ENCODE measurements at places on chromosomes 11 and 22. TPM values are rescaled to one million over a fixed set of nuclear protein-coding genes. Genes with fewer than 3 reads are reported as not detected.

DNA sequence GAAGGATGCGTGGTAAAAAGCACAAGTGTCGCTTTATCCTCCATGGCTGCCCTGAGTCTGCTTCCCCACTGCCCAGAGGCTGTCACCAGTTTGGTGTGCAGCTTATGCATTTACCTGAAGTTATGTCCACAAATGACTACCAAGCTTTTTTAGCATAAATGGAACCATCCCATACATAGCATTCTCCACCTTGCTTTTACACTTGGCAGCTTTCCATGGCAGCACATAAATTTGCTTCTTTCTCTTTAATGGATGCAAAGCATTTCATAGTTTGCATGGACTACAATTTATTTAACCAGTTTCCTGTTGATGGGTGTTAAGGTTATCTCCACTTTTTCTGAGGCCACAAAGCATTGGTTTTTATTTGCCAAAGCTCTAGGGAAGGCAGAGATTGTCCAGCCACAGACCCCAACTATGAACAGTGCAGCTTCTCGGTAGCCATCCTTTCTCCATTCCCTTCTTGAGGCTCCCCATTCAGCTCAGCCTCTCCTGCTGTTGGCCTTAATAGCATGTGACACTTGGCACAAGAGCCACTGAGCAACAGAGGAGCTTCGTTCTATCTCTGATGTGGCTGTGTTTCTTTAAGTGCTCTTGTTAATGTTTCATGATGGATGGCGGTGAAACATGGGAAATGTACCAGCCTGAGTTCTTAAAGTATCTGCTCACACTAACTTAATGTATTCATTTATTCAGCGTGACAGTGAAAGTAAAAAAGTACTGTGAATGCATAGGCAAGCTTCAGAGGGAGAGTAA, 59.8 kb upstream of the NAV2 start:
- no peak for DNase-seq

DNA sequence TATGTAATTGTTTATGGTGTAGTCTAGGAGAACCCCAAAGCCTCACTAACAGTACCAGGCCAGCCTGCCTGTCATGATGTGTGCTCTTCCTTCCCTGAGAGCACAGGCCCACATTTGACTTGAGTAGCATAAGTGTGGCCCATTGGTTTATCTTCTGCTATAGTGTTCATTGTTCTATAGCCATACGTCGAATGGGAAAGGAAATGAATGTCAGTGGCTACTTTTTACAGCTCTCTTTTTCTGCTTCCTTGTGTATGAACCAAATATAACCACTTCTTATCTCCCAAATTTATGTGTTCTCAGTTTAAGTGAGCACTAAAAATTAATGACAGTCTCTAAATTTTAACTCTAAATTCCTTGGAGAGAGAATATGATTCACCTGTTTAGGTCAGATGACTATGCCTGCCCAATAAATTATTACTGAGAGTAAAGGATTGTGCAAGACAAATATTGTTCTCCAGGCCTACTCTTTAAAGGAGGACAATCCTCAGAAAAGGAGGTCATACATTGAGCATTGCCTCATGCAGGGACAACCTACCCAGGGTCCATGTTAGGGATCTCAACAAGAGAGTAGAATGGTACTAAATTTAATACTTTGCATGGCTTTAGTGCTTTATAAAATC, 222.9 kb upstream of the ARHGAP20 start:
- DNase-seq: no peak

DNA sequence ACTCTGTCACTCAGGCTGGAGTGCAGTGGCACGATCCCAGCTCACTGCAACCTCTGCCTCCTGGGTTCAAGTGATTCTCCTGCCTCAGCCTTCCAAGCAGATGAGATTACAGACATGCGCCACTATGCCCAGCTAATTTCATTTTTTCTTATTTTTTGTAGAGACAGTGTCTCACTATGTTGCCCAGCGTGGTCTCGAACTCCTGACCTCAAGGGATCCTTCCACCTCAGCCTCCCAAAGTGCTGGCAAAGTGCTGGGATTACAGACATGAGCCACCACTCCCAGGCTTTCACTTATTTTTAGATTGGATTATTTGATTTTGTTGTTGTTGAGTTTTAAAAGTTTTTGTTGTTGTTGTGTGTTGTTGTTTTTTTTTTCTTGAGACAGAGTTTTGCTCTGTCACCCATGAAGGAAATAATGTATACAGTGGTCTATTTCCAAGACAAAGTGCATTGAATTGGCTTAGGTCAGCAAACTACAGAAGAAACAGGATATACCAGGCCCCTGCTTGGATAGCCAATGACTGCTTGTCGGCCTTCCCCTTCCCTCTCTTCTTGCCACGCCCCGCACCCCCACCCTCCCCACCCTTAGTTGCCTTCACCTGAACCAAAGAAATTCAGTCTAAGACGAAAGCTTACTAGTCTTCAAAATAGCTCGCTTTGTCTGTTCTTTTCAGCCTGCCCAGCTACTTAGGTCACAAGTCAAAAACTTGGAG, 91.8 kb upstream of the CLDN5 start:
- no peak for DNase-seq

- DNase-seq: no peak
These were observed 115.4 kb downstream of the KIAA1671 start for GRCh38 chr22:25067851-25068421.

DNA sequence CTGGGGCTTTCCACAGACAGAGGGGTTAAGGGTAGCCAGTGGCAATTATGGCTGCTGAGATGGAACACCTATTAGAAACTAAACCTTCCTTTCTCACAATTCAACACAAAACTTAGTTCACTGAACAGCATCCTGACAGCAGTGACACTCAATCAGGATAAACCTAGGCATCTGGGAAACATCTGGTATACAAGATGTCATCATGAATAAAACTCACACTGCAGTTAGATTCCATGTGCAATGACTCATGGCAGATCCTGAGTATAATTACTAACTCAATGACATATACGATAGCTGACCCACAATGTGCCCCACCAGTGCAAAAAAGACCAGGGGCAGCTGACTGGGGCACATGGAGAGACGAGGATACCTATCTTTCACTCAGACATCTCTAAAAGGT, 17.7 kb downstream of the RBFOX2 start:
- DNase-seq: no peak

The SMTNL1 gene
- total RNA-seq: not detected

The FGF3 gene
- total RNA-seq: not detected

The KCNJ11 gene
- total RNA-seq: 2.5 TPM

Data from right lobe of liver (tissue), 6 donors.